ENCODE measurements at places on chromosomes 1 and 21.

DNA sequence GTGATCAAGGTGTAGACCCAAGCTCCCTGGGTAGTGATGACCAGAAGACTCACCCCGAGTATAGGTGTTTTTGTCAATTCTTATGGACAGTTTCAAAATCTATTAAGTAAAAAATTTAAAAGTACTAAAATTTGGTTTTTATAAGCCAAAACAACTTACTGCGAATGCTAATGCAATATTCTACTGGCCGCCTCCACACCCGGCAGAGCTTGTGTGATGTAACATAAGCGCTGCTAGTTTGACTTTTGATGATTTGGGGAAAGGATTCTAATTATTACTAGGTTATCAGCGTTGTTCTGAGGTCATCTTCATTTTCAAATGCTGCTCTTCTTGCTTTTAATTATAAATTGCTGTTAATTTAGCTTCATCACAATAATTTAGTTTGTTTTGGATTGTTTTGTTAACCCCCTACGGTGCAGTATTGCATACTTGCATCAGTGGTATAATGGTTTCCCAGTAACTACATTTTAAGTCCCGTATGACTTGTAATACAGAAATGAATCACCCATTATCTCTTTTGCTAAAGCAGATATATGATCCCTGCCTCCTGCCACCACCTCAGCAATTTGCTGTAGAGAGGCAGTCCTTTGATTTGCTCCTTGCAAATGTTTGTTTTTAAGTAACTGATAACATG, 178.0 kb downstream of the SDCCAG8 start:
- DNase-seq: no peak

DNA sequence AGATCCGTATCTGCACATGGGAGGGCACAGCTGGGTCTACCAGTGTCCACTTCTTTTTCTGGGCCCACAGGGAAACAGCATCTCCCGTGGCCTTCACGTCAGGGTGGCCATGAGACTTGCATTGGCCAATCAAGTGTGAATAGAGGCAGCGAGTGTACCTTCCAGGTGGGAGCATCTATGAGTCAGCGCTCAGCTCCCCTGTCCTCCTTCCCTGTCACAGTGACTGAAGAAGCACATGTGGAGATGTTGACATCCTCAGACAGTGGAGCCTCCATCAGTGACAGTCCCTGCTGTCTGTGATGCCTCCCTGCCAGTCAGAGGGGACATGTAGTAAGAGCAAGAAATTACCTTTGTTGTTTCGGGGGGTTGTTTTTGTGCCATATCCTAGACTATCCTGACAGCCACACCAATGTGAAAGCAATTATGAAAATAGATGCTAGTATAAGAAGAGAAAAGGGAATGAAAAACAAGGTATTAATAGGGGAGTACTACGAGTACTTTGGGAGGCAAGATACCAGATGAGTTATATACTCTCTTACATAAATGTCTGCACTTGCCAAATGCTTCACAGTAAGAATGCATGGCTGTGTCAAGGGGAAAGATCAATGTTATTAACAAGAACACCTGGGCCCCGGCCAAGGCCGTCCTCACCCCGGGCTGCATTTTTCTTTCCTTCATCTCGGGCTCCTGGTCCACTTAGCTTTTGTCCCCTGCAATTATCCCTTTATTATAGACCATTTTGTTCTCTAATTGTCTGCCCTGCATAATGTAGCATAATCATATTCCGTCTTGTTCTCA, 86.0 kb downstream of the MATN1 start:
- no peak for DNase-seq

GRCh38 chr1:53517821-53518352, 58.7 kb downstream of the DMRTB1 start:
- no peak for DNase-seq

GRCh38 chr1:246418565-246419312, 88.3 kb downstream of the SMYD3 start:
- no peak for DNase-seq

DNA sequence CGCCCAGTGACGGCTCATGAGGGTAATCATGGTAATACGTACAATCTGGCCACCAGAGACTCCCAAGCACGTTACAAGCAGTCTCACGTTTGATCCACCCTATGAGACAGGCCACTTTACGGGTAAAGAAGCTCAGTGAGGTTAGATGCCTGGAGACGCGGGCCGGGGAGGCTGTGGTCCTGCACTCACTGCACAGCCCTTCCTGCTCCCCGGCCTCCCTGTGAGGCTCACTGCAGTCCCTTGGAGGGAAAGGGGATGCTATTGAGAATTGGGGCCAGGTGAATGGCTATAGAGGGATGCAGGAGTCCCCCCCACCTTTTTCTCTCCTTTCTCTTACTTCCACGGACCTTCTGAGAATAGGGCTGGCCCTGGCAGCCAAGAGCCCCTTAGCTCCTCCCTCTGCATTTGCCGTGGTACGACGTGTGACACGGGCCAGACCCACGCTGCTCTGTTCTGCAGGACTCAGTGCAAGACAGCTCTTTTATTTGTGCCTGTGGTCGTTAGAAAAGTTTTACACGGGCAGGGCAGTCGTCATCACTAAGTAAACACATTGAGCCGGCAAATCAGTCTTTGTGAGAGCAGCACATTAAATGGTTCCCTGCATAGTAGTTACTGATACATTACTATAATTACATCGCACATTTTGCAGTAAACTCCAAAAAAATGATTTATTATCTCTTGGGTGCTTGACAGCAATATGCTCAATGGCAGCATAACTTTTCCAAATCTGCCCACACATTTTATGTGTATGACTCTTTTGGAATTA, 18.8 kb downstream of the KIF26B start:
- no peak for DNase-seq

DNA sequence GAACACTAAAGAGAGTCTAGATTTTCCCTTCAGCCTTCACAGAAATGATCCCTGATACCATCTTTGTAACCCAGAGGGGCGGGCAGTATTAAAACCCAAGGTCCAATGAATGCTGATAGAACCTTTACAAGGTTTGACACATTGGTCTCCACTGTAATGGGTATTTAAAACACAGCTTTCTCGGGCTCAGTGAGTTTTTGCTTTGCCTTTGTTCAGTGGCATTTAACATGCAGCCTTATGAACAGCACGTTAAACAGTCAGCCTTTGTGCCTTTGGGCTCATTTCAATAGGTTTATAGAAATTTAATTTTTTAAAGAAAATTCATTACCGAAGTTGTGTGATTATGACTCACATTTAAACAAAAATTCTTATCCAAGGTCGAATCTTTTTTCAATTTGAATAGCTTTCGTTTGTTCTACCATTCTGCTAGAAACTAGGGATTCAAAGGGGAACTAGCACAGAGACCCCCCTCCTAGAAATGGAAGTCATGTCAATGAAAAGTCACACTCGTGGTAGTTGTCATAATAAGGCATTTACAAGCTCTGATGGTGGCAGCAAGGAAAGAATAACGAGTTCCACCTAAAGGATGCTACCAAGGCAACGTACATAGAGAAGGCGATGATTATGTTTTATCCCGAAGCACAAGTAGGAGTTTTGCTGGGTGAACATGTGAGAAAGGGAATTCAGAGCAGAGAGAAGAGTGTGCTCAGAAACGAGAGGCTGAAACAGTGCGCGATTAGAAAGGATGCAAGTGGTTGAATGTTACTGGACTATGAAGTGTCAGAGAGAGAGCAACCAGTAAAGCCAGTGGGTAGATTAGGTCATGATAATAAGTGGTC, 66.2 kb downstream of the SGIP1 start:
- DNase-seq: no peak

DNA sequence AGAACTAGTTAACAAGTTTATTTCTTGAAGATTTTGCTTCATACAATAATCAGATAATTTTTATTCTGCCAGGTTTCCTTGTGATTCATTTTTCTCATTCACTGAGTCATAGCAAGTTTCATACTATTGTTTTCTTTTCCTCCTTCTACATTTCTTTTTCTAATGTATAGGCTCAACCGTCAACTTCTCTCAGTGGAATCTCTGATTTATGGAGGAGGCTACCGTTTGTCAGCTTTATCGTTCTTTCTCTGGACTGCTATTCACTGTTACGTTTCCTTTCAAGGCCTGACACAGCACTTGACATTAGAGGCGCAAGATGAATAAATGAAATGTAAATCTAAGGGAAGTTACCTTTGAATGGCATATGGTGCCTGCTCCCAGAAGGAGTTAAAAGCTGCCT, 284.3 kb upstream of the NR5A2 start:
- DNase-seq: no peak

- DNase-seq: no peak
These were observed 165.8 kb upstream of the EDN2 start for GRCh38 chr1:41650028-41650880.

- DNase-seq: no peak
These were observed 20.2 kb downstream of the CLIC4 start for GRCh38 chr1:24765308-24765988.

- no peak for DNase-seq
These were observed 45.3 kb downstream of the TTC39A start for GRCh38 chr1:51285055-51285454.

- no peak for DNase-seq
These were observed 43.2 kb upstream of the ACTL8 start for GRCh38 chr1:17711941-17712340.

- no peak for DNase-seq
These were observed 33.9 kb downstream of the C1orf141 start for GRCh38 chr1:67100833-67101232.

- DNase-seq: no peak
These were observed 170.0 kb downstream of the LTN1 start for GRCh38 chr21:28822486-28823335.

DNA sequence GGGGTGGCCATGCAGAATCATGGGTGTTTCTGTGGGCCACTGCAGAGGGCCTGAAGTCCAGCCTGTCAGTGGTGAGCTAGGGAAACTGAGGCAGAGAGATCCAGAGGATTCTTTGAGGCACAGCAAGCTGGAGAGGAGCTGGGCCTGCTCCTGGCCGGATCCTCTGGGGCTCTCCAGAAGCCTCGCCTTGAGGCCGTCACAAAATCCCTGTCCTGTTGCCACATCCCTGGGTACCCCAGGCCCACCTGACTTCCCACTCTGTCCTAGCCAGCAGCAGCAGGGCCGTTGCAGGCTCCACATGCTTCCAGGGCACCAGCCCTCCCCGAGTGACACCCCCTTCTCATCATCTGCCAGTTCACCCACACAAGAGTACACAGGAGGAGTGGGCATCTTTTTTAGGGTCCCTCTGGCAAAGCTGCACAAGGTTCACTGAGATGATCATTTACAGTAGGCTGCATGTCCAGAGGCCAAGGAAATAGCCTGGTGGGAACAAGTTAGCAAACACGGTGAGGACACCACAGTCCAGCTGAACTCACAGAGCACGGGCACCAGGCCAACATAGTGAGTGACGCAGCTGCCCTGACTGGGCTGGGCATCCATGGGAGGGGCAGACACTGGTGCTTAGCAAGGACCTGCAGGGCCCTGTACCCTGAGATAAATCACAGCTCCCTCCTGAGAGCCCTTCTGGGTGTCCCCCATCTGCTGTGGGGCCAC, 25.1 kb upstream of the TSPEAR start:
- no peak for DNase-seq

- DNase-seq: no peak
These were observed 56.5 kb downstream of the GATAD2B start for GRCh38 chr1:153866045-153866850.

- no peak for DNase-seq
These were observed 576.9 kb upstream of the B3GALT2 start for GRCh38 chr1:193763266-193763665.

- DNase-seq: no peak
These were observed 33.0 kb upstream of the IL20 start for GRCh38 chr1:206832352-206832880.

DNA sequence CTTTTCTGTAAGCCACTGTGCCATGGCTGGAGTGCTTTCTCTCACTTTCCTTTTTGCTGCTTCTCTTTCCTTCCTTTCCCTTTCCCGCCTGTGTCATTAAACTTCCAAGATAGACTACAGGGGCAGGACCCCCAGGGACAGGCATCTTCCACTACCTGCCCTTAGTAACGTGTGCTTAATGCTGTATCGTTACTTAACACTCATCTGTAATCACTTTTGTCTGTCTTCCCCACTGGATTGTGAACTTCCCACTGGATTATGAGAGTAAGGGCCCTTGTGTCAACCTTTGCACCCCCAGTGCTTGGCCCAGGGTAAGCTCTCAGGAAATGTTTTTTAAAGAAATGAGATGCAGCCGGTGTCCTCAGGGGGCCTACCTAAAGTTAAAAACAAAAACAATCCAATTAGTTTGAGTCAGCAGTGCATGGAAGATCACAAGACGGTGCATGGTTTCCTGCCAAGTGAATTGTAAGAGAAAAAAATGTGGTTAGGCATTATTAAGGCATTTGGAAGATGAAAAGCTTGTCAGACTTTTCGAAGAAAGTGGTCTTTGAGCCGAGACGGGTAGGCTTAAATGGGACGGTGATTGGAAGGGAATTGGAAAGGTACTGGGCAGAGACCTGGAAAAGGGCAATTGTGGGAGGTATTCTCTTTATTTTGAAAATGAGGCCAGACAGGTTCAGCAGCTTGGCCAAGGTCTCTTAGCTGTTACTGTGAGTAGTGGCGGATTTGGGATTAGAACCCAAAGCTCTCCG, 958 bp downstream of the LYPLAL1 start:
- DNase-seq: peak; percentile 59

- no peak for DNase-seq
These were observed 154.7 kb downstream of the PTGER3 start for GRCh38 chr1:70892930-70893329.

- no peak for DNase-seq
These were observed 9.6 kb upstream of the FAM78B start for GRCh38 chr1:166176416-166176815.

DNA sequence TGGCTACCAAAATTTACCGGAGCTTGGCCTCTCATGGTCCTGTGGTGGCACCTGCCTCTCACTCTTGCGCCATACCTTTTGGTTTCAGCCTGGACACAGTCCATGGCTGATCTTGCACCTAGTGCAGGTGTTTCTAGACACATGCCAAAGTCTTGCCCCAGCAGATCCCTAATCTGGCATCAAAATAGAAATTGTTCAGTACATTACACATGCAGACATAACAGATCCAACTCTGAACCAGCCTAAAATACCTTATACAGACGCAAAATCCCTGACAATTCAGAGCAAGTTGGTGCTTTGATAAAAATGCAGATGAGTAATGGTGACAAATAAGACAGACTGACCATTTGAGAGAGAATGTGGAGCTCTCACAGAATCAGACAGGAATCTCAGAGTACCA, 44.1 kb downstream of the NGF start:
- DNase-seq: no peak
